ENCODE measurements at places on chromosomes 3 and 15.

DNA sequence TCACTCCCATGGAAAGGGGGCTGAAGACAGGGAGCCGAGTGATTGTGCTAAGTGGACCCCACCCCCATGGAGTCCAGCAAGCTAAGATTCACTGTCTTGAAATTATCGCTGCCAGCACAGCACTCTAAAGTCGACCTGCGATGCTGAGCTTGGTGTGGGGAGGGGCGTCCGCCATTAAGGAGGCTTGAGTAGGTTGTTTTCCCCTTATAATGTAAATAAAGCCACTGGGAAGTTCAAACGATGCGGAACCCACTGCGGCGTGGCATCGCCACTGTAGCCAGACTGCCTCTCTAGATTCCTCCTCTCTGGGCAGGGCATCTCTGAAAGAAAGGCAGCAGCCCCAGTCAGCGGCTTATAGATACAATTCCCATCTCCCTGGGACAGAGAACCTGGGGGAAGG is 10.9 kb upstream of the SRGAP3 start:
- DNase-seq = no peak

- no peak for DNase-seq
Measured at GRCh38 chr3:182122779-182123178, 411.1 kb downstream of the SOX2 start.

DNA sequence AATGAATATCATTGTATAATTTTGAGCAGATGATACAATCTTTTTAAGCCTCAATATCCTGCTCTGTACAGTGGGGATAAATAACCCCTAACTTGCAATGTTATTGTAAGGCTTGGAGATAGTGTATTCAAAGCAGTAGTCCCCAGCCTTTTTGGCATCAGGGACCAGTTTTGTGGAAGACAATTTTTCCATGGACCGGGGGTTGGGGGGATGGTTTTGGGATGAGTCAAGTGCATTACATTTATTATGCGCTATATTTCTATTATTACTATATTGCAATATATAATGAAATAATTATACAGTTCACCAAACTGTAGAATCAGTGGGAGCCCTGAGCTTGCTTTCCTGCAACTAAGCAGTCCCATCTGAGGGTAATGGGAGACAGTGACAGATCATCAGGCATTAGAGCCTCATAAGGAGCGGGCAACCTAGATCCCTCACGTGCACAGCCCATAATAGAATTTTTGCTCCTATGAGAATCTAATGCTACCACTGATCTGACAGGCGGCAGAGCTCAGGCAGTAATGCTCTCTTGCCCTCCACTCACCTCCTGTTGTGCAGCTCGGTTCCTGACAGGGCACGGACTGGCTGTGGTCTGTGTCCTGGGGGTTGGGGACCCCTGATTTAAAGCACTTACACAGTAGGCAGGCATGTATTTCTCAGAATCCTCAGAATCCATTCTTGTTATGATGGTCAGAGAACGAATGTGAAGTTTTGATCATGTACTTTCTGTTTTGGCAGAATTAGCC is 102.2 kb downstream of the PTPRG start:
- DNase-seq = no peak

DNA sequence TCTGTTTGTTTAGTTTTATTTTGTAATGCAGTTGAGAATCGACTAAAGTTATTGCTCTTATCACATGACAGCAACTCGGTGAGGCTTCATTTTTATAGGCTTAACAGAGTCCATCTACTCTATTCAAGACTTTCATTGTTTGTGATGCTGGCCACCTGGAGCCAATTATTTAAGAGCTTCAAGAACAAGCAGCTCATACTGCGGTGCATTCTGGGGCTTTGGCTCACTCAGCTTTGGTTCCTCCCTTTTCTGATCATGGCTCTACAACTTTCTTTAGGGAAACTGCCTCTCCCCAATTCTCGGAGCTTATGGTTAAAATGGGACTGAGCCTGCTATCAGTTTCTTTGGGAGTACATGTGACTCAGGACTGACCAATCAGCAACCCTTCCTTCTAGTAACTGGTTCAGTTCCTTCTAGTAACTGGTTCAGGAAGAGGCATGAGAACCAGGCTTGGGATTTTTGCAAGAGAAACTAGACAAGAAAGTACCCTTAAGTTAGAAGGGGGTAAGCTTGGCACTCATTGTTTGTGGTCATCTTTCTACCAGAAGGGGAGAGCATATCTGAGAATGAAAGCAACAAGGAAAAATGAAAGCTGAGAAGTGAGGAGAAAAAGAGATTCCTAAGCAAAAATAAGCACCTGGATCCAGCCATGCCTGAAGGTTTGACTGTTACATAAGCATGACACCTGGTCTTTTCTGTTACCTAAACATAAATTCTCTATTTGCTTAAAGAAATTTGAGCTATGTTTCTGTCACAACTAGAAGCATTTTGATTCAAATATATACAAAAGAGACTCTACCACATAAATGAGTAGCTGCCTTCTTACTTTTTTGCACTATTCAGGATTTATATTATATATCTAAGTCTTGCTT is 24.1 kb upstream of the ARHGEF3 start:
- DNase-seq = no peak

- no peak for DNase-seq
Measured at GRCh38 chr3:10774825-10775224, 41.2 kb upstream of the SLC6A11 start.

GRCh38 chr3:182438398-182438797 is 354.9 kb upstream of the ATP11B start:
- no peak for DNase-seq

DNA sequence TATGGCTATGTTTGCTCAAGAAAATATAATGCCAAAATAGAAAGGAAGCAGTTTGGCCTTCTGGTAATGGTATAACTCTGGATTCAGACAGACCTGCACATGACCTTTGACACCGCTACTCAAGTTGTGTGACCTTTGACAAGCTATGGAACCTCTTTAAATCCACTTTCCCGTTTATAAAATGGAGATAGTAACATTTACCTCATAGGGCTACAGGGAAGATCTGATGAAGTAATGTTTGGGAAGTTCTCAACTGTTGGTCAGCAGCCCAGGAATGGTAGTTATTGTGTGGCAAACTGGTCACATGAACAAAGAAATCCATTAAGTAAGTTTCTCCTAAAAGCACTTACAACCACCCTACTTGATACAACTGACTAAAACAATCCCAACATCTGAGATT is 95.1 kb upstream of the PHLDB2 start:
- DNase-seq = no peak

- no peak for DNase-seq
Measured at GRCh38 chr15:60376677-60377095, 21.1 kb downstream of the ANXA2 start.

- no peak for DNase-seq
Measured at GRCh38 chr3:127590282-127590592, 296 bp downstream of the TPRA1 start.

DNA sequence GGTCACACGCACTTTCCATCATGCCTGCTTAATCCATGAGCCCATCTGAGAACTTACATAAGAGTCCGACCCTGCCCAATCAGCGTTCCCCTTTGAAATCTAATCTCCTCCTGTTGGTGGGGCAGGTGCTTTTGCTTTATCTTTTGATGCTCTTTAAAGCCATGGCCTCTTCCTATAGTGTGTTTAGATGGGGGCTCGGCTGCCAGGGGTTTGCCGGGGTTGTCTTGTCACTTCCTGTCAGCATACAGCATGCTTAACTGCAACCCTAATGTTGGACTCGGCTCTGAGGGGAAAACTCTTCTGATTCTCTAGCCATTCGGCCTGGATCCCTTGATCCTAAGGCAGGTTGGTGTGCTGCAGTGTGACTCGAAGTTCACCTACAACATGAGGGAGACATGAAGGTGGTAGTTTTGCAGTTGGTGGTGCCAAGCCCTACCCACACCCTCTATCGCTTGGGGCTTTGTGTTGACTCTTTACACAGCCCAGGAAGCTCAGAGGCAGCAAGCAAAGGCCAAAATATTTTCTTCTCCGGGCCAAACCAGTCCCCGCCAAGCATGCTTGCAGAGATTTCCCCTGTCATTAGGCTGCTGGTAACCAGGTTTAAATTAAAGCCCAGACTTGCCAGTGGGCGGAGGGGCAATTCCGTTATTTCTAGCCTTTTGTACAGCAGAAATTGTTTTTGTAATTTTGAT is 218.7 kb downstream of the FEZF2 start:
- no peak for DNase-seq

DNA sequence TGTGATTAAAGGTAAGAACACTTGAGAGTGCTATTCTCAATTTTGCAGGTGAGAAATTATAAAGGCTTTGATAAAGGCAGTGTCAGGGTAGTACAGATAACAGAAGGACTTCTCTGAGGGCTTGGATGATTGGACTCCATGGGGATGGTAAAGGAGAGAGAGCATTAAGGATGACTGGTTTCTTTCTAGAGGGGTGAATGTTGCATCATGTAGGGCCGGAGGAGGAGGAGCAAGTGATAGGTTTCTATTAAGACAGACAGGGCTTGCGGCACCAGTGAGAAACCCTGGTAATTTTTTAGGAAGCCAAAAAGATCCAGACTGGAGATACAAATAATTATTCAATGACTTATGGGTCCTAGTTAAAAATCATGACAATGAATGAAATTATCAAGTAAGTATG is 230.7 kb upstream of the MME start:
- DNase-seq = no peak

GRCh38 chr15:80242132-80242769 is 9.8 kb downstream of the CTXND1 start:
- DNase-seq = no peak

DNA sequence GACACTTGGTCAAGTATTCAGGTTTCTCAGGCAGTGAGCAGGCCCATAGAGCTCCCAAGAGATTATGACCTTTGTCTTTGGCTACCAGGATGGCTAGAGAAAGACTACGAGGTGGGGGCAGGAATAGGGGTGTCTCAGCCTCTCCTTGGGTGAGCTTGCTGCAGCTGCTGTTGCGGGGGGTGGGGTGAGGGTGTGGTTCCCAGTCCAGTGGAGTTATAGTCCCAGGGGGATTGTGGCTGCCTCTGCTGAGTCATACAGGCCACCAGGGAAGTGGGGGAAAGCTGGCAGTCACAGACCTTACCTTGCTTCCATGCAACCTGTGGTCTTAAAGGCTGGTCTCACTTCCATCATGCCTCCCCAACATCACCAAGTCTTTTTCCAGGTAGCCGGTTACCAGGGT is 31.7 kb downstream of the ATP2C1 start:
- DNase-seq = no peak

- no peak for DNase-seq
Measured at GRCh38 chr3:172029425-172030098, 9.8 kb upstream of the FNDC3B start.

DNA sequence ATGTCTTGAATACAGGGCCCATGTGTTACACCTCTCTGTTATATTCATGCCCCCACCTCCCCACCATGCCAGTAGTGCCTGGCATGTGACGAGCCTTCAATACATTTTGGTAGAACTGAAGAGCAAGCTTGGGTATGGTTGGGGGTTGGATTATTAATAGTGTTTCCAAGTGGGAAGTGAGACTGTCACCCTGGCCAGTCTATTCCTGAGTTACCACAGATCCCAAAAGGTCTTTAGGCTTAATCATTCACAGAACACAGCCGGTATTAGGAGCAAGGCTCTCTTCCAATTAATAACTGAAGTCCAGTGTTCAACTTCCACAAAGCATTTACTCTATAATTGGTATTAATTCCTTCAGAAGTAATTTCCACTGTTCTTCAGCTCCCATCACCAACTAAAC is 231.9 kb upstream of the LRTM1 start:
- DNase-seq = no peak

GRCh38 chr15:55407498-55408011 is 604 bp downstream of the CCPG1 start:
- no peak for DNase-seq

DNA sequence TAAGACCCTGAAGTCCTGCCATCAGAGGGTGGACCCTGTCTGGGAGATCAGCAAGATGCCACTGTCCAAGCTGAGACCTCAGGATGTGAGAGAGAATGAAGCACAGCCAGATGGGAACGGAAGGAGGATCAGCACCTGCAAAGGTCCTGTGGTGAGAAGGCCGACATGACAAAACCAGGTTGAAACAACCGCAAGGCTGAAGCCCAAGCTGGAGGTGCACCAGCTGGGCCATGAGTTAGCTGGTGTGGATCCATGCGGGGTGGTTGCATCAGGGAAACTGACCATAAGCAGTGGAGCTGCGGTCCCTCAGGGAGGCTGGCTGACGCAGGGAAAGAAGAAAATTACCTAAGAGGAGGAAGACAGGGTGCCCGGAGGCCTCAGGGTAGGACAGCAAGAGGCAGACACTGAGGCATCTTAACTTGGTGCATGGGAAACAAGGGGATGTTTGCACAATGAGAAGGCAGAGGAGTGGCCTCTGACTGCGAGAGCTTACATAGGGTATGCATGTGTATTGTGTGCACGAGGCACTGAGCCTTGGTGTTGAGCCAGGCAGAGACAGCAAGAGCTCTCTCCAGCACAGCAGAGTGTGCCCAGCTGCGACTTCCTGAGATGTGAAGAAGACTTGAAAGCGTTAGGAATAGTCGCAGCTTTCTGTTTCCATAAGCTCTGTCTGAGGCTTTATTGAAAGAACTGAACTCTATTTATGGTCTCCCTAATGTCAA is 497.7 kb downstream of the OCA2 start:
- DNase-seq = no peak

- DNase-seq = no peak
Measured at GRCh38 chr15:69074843-69075224, 60.3 kb downstream of the NOX5 start.

GRCh38 chr3:120928991-120929390 is 21.0 kb downstream of the STXBP5L start:
- DNase-seq = no peak

GRCh38 chr15:52787123-52787503 is 3.0 kb downstream of the ONECUT1 start:
- DNase-seq = no peak

DNA sequence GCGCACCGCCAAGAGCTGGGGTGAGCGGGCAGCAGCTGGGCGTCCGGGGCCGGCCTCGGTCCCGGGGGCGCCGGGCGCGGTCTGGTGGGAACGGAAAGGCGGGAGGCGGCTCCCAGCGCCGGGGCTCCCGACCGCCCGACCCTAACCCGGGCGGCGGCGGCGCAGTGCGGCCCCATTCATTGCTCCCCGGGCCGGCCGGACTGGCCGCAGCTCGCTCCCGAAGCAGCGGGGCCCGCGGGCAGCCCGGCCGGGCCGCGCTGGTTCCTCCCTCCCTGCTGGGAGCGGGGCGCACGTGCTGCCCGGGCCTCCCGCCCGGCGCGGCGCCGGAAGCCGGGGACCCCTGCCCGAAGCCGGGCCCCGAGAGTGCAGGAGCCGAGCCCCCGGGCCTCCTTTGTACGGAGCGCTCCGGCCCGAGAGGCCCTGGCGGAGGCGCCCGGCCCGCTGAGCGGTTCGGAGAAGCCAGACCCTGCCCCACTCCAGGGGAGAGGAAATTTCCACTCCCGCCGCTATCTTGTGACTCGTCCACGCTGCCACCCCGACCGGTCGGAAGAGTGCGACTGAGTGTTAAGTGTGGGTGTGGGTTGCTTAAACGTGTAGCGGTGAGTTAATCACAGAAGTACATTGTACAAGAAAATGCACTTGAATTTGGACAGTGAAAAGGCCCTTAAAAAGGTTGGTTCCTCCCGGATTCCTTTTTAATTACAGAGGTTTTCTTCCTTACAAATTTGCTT is 613 bp downstream of the ATP1B3 start:
- DNase-seq = no peak

- DNase-seq = no peak
Measured at GRCh38 chr3:159852821-159853505, 135.7 kb upstream of the IL12A start.

GRCh38 chr15:81021321-81021720 is 20.6 kb downstream of the TLNRD1 start:
- no peak for DNase-seq

- DNase-seq = no peak
Measured at GRCh38 chr3:172708921-172709773, 1.7 kb downstream of the NCEH1 start.

GRCh38 chr15:99738021-99738847 is 5.0 kb upstream of the LYSMD4 start:
- DNase-seq = no peak
